ENCODE measurements at places on chromosomes 12 and 14.

DNA sequence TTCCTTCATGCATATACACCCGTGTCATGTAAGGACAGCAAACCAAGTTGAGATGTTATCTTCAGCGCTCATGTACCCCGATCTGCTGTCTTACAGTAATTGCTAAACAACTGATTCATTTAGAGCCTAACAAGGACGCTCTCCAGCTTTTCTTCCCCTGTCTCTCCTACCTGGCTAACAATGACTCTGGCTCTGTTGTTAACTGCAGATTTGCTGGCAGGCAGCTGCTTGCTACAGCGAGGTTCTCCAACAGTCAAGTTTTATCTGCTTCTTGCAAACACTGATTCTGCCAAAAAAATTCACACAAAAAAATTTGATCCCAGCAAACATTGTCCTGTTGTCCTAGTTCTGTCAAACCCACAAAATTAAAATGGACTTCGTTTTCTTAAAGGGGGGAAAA, 101.6 kb downstream of the OTX2 start:
- DNase-seq = no peak

GRCh38 chr12:93706387-93706786, 29.2 kb downstream of the CRADD start:
- no peak for DNase-seq

GRCh38 chr12:91058786-91059185, 962 bp upstream of the KERA start:
- no peak for DNase-seq

- DNase-seq = peak; percentile 66
These were observed 5.4 kb upstream of the RALGAPA1 start for GRCh38 chr14:35814371-35815005.

DNA sequence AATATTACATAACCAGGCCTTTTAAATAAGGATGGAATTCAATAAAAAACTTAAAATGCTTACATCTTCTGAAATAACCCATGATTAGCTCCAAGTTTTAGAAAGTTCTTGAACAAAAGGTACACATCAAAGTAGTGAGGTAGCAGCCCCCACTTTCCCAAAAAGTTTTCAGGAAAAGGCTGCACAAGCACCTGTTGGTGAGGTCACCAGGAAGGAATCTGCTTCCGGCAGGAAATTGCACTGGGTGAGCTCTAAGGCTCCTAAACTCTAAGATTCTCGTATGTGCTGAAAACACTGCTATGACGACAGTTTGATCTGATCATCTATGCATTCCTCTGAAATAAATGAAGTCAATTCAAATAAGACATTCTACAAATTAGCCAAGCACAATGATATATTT, 34.3 kb upstream of the TTC7B start:
- DNase-seq = no peak

GRCh38 chr12:20489645-20490044, 121.3 kb downstream of the PDE3A start:
- DNase-seq = no peak

DNA sequence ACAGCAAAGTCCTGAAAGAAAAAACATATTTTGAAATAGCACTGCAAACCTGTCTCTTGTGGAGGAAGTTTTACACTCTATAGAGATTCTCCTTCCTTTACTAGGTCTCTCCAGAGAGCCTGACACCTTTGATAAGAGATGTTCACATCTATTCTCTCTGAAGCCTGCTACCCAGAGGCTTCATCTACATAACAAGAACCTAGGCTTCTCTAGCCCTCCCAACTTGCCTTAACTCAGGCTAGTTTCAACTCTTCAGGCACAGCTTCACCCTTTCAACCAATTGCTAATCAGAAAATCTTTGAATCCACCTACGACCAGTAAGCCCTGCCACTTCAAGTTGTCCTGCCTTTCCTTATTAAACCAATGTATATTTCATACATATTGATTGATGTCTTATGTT, 60.6 kb downstream of the IFNG start:
- DNase-seq = no peak

GRCh38 chr12:57242329-57242690, 8.7 kb downstream of the STAC3 start:
- no peak for DNase-seq

DNA sequence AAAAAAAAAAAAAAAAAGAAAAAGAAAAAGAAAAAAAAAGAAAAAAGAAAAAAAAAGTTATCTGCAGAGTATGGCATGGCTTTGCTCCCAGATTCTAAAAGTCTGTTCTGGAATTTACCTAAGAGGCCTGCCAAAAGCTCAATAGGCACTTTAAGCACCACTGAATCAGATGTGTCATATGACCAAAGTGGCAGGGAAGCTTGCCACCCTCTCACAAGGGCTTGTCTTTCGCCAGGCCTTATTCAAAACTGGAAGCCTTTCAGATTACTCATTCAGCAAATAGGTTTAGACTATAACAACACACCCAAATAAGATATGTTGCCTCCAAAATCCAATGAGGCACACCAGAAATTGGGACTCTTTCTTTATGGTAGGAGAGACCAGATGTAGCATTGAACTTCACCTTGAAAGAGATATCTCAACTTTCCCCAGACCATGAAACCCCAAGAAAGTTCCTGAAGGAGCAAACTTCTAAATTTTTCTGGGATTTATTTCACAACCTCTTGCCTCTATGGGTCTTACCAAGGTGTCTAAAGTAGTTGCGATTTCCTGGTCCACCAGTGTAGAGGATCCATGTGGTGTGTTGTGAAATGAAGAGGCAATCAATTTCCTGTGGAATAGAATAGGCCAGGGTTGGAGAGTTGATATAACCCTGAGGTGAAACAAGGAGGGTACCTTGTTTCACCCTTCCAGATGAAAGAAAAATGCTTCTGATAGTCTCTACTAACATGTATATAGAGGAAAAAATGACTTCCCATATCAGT, 218.8 kb downstream of the DAD1 start:
- no peak for DNase-seq

GRCh38 chr12:52027085-52027843, 20.5 kb downstream of the TAMALIN start:
- DNase-seq = no peak

GRCh38 chr14:96108061-96108795, 69.1 kb downstream of the C14orf132 start:
- DNase-seq = no peak

GRCh38 chr12:76698316-76698715, 65.6 kb upstream of the ZDHHC17 start:
- DNase-seq = no peak

GRCh38 chr12:113276946-113277500, 55.8 kb downstream of the TPCN1 start:
- no peak for DNase-seq

GRCh38 chr14:50106178-50106577, 10.2 kb downstream of the VCPKMT start:
- DNase-seq = no peak

- DNase-seq = no peak
These were observed 68.3 kb downstream of the ZC3H14 start for GRCh38 chr14:88631091-88631490.

- no peak for DNase-seq
These were observed 41.5 kb downstream of the RERG start for GRCh38 chr12:15179672-15180071.

GRCh38 chr14:55245657-55246268, 25.5 kb upstream of the FBXO34 start:
- peak; percentile 43 for DNase-seq

DNA sequence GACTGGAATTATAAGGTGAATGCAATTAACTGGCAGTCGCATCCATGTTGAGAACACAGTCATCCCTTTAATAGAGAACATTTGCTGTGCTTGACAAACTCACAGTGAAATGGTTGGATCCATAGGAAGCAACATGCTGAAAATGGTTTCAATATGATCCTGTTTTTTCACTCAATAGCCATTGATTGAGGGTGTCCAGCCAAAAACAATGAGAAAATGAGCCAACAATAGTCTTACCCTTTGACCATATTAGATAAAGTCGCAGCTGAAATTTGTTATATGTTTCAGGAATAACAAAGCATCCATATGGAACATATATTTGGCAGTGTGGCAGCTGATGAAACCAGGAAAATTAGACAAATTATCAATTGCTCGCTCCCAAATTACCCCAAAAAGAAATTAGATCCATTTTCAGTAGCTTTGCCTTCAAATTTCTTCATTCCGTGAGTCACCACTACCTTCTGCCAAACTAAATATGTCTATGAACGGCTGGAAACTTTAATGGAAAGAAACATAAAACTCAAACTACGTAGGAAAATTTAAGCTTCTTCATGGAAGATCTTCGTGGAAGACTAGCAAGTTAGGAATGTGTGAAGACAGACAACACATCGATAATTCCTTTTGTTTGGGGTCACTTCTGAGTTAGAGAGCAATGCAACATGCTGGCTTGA, 17.4 kb downstream of the IGF1 start:
- DNase-seq = no peak

- no peak for DNase-seq
These were observed 11.4 kb downstream of the ANKRD9 start for GRCh38 chr14:102497998-102498677.

DNA sequence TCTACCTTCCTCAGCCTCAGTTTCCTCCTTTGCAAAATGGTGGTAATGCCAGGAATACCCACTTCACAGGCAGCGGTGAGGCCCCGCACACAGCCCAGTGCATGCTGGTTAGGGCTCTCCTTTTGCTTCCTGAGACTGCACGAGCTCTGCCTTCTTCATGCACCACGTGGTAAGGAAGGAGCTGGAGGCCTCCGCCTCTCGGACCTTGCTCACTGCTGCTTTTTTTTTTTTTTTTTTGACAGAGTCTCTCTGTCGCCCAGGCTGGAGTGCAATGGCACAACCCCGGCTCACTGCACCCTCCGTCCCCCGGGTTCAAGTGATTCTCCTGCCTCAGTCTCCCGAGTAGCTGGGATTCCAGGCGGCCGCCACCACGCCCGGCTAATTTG, 18.1 kb downstream of the TAMALIN start:
- DNase-seq = no peak

GRCh38 chr12:64716839-64717455, 42.3 kb downstream of the GNS start:
- no peak for DNase-seq

GRCh38 chr14:95236221-95236620, 78.9 kb upstream of the DICER1 start:
- DNase-seq = no peak

GRCh38 chr14:94123868-94124267, 5.5 kb downstream of the IFI27L2 start:
- DNase-seq = no peak

DNA sequence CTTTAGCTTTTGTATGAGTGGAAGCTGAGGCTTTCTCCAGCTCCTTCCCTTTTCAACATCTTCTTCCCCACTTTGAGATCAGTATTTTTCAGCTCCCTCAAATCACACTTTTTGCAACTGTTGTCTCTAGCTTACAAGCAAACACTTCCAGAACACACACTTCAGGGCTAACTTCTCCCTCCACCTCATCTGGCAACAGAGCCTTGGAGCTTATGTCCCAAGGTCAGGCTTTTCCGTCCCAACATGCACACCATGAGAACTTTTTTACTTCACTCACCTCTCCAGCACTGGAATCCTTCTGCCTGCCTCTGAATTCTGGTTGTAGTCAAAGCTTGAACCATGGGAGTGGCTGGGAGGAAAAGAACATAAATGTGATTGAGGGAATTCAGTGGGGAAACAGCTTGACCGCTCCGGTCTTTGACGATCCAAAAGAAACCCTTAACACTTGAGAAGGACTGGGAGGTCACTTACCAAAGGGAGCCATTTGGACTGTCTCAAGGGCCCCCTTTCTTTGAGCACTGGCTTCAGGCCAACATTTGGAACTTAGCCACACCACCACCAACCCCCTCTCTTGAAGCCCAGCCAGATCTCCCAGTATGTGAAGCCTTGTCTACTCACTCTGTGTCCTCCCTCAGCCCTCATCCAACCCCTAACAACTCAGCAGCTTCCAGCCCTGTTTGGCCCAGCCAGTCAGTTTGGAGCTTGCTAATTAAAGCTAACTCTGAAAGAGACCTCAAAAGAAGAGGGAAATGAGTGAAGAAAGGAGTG, 3.9 kb upstream of the BLOC1S1 start:
- DNase-seq = no peak

- DNase-seq = peak; percentile 27
These were observed 96.1 kb downstream of the CRADD start for GRCh38 chr12:93773122-93773871.

GRCh38 chr12:53752621-53753020, 842 bp upstream of the CISTR start:
- DNase-seq = no peak

DNA sequence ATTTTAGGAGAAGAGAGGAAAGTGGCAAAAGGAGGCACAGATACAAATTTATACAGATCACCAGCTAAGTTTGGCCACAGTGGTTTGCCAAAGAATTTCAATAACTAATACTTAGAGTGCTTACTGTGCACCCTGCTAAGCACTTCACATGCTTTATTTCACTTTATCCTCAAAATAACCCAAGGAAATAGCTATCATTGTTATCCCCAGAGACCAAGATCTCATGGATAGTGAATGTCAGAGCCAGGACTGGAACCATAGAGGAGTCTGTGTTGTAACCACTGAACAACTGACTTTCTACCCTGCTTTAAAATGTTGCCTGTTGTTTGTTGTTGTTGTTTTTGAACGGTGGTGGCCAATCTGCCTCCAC, 1.3 kb upstream of the TCP11L2 start:
- DNase-seq = no peak

GRCh38 chr12:117845271-117845904, 123.4 kb downstream of the KSR2 start:
- DNase-seq = no peak

DNA sequence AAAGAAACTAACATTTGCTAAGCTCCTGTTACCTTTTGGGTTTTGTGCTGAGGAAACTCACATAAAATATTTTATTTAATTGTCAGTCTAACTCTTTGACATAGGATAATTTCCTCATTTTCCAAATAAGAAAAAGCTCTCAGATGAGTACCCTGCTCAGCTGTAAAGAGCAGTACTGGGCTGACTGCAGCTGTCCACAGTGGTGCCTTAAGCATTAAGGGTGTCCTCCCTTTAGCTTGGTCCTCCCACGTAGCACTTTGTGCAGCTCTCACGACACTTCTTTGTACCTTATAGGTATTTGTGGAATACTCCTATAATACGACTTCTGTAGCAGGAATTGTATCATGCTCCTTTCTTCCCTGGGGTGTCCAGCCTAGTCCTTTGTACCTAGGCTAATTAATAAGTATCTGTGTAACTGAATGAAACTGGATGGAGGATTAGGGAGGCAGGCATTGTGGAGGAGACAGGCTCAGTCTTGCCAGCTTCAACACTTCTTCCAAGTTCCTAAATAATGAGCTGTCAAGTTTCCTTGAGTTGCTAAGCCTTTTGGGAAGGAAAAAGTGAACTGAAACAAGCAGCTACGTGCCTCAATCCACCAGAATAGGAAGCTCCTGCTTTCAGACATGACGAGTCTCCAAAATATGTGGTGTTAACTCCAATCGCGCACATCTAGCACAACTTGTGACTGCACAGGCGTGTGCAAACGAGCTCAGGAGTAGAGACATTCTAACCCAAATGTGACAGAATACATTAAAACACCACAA, 123.0 kb downstream of the SLC38A4 start:
- no peak for DNase-seq

- no peak for DNase-seq
These were observed 215.6 kb downstream of the SLC6A15 start for GRCh38 chr12:84696908-84697540.

- DNase-seq = no peak
These were observed 209.2 kb downstream of the ALX1 start for GRCh38 chr12:85489194-85489593.

Measured in CD4-positive, alpha-beta memory T cell (primary cell).